Fibroblast of skin of left biceps (primary cell): ENCODE measurements at places on chromosomes 2 and 18.
A peak's percentile ranks its signal among the peaks of the same experiment; 100 is the strongest.

GRCh38 chr2:217325816-217326215, 466.0 kb upstream of the TNP1 start:
- DNase-seq: no peak

GRCh38 chr18:12520442-12520992, 112.8 kb downstream of the PRELID3A start:
- DNase-seq: peak; percentile 20

- DNase-seq: no peak
Measured at GRCh38 chr2:151983221-151983620, 115.6 kb downstream of the CACNB4 start.

DNA sequence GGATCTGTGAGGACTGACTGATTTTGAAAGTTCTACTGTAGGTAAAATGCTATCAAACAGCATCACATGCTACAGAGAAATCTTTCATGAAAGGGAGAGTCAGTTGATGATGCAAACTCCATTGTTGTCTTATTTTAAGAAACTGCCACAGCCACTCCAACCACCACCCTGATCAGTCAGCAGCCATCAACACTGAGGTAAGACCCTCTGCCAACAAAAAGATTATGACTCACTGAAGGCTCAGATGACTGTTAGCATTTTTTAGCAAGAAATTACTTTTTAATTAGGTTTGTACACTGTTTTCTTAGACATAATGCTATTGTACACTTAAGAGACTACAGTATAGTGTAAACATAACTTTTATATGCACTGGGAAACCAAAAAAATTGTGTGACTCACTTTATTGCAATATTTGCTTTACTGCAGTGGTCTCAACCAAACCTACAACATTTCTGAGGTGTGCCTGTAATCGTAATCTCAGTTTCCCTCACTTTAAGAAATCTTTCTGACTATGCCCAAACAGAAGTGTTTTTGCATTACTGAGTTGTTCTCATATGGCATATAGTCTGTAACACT, 42.8 kb downstream of the METTL8 start:
- peak; percentile 24 for DNase-seq

DNA sequence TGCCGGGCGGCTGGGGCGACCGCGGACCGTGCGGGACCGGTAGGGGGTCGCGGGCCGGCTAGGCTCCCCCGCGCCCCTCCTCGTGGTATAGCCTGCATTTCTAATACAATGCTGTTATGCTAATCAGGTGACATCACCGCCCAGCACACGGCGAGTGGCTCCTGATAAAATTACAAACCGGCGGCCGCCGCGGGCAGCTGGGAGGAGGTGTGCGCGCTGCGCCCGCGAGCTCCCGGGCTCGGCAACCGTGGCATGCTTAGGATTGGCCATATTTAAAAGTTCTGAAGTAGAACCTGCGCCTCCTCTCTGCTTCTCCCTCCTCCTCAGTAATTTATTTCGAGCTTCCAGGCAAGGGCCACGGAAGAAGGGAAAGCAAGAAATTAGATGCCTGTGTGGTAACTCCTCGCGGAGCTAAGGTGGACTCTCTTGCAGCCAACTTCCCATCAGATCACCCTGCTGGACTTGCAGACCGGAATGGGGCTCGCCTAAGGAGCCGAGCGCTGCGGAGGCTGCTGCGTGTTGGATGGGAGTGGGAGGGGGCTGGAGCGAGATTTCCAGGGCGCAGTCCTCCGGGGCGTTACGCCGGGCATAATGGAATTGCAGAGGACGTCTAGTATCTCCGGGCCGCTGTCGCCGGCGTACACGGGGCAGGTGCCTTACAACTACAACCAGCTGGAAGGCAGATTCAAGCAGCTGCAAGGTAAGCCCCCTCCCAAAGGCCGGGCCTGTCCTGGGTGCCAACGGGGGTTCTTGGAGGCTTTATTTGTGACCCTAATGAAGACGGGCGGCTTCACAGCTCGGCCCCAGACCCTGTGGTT, 102.3 kb downstream of the SPTBN1 start:
- DNase-seq: no peak

GRCh38 chr2:235554385-235554784, 60.5 kb downstream of the AGAP1 start:
- DNase-seq: no peak

GRCh38 chr18:76932026-76932819, 109.9 kb downstream of the ZNF236 start:
- DNase-seq: no peak

GRCh38 chr2:23092831-23093230, 292.1 kb upstream of the KLHL29 start:
- no peak for DNase-seq

GRCh38 chr2:101133492-101134100, 17.6 kb downstream of the TBC1D8 start:
- no peak for DNase-seq

DNA sequence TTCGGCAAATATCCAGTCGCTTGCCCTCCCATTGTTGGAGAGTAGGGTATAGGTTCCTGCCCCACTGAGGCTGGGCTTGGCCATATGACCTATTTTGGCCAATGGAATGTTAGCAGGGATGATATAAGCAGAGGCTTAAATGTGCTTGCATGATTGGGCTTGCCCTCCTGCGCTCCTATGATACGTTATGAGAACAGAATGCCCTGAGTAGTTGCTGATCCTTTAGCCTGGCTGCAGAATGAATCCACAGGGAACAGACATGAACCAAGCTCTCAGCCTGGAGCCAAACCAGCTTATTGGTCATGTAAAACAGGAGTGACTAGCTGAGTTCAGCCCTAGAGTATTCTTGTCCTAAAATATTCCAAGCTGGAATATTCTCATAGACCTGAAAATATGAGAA, 34.8 kb upstream of the IMP4 start:
- no peak for DNase-seq

GRCh38 chr2:118549503-118549902, 297.9 kb downstream of the EN1 start:
- no peak for DNase-seq

- no peak for DNase-seq
Measured at GRCh38 chr2:5666798-5667197, 25.4 kb upstream of the SOX11 start.

DNA sequence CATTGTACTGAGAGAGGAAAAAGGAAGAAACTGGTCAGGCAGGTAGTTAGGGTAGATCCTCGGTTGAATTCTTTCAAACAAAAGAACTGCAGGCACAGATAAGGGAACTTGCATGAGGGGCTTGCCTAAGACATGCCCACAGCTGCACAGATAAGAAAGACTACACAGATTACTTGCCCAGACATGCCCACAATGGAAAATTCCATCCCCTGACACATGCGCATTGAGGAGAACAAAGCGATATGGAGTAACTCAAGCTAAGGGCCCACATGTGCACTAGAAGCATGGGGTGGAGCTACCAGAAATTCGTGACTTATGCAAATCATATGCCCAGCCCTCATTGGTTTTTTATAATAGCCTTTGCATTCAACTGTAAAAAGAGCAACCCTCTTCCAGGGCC, 181.3 kb upstream of the ZNF521 start:
- no peak for DNase-seq

- no peak for DNase-seq
Measured at GRCh38 chr2:73260338-73260984, 23.8 kb downstream of the FBXO41 start.

GRCh38 chr2:173979751-173980351, 14.7 kb upstream of the SP3 start:
- no peak for DNase-seq

DNA sequence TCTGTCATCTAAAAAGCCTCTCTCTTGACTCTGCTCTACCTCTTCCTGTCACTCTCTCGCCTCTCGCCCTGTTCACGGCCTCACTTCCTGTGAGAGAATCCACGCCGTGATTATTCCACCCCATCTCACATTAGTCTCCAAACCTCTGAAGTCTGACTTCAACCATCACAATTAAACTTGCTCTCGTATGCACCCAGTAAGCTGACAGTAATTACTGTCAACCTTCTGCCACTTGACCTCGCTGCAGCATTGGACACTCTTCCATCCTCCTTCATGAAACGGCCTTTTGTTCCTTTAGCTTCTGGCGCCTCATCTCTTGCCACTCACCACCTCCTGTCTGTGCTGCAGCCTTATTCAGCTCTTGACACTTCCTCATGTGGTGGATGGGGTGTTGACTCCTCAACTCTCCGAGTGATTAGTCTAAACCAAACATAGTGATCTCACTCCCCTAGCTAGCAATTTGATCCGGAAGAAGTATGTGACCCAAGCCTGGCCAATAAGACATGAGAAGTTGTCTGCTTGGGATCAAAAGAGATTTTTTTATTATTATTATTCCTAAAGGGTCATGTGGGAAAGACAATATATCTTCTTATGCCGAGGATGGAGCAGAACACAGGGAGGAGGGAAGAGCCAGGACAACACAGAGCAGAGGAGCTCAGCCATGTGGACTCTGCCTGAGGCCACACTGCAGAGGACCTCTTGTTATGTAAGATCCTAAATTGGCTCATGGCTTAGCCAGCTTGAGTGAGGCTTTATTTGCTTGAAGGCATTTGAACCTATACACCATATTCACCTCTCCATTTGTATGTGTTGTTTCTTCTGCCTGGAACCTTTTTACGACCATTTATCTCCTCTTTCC, 38.4 kb upstream of the MYO1B start:
- DNase-seq: no peak

DNA sequence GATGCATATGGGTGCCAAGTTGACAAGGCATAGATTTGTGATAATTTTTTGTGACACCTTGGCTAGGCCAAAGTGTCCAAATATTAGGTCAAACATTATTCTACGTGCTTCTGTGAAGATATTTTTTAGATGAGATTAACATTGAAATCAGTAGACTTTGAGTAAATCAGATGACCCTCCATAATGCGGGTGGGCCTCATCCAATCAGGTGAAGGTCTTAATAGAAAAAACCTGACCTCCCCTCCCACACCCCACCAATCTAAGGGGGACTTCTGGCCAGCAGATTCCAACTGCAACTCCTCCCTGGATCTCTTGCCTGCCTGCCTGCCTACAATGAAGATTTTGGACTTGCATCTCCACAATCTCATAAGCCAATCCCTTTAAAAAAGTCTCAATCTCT, 118.8 kb upstream of the LMAN1 start:
- no peak for DNase-seq

GRCh38 chr2:25313711-25314513, 27.8 kb downstream of the DNMT3A start:
- no peak for DNase-seq

- DNase-seq: no peak
Measured at GRCh38 chr2:227826019-227826521, 12.4 kb downstream of the CCL20 start.

DNA sequence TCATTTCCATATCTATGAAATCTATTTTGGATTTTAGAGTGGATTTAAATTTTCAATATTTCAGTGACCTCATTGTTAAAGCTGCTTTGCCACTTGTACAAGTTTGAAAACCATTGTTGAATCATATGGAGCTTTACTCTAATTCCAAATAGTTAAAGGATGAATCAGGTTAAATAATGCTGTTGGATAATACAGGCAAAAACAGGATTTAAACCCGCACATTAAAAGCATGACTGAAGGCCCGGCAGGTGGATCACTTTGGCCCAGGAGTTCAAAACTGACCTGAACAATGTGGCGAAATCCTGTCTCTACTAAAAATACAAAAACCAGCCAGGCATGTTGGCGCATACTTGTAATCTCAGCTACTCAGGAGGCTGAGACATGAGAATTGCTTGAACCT, 68.3 kb downstream of the RIF1 start:
- no peak for DNase-seq

- DNase-seq: no peak
Measured at GRCh38 chr2:119668546-119668945, 10.5 kb upstream of the TMEM177 start.

DNA sequence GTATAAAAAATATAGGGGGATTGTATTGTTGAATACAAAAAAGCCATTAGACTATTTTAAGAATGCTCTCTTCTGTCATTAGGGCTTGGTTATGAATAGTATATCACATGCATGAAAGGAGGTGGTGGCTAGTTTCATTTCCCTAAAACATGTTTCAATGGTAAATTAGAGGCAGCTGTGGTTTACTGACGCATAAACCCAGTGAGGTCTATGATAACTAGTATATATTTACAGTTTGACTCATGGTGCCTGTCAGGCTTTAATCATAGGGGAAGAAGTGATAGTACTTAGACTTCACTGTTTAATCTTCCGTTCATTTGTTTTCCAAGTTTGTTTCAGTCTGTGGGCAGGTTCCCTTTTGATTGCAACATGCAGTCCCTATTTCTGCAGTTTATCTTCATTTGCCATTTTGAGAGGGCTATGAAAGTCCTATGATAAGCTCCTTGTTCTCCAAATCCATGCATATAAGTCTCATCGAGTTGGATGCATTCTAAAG, 55.1 kb upstream of the MAP4K3 start:
- DNase-seq: peak; percentile 83

DNA sequence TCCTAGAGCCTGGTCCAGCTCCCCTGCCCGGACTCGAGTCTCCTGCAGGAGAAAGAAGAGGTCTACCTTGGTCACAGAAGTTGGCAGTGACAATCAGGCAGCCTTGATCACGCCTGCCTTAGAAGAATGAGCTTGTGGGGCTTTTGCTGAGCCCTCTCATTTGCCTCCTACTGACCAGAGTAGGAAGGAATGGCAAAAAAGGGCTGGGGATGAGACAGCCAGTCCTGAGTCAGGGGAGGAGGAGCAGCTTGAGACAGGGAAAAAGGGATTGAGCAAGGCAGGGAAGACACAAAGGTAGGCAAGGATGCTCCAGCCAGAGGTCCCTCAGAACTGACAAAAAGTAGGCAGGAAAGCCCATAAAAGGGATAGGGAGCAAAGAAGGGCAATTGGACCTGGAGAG, 6.0 kb downstream of the WDR54 start:
- DNase-seq: no peak

DNA sequence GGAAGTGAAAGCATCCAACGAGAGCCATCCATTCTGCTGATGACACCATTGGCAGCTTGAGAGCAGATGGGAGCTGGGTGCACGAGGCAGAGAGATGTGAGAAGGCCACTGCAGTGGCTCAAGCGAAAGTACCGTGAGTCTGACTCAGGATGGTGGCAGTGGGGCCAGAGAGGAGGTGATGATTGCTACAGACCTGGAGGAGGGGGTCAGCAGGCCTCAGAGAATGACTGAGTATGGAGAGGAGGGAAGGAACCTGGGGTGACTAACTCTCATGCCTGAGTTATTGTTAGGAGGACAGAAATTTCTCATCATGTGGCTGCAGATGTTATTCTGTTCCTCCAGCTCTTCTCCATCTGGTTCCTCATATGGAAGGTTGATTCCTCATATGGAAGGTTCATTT, 8.8 kb upstream of the ZBTB7C start:
- no peak for DNase-seq

GRCh38 chr18:60162388-60162787, 210.2 kb downstream of the MC4R start:
- no peak for DNase-seq

GRCh38 chr18:12492907-12493306, 85.2 kb downstream of the PRELID3A start:
- DNase-seq: no peak
